ENCODE measurements at places on chromosomes 4 and X.

DNA sequence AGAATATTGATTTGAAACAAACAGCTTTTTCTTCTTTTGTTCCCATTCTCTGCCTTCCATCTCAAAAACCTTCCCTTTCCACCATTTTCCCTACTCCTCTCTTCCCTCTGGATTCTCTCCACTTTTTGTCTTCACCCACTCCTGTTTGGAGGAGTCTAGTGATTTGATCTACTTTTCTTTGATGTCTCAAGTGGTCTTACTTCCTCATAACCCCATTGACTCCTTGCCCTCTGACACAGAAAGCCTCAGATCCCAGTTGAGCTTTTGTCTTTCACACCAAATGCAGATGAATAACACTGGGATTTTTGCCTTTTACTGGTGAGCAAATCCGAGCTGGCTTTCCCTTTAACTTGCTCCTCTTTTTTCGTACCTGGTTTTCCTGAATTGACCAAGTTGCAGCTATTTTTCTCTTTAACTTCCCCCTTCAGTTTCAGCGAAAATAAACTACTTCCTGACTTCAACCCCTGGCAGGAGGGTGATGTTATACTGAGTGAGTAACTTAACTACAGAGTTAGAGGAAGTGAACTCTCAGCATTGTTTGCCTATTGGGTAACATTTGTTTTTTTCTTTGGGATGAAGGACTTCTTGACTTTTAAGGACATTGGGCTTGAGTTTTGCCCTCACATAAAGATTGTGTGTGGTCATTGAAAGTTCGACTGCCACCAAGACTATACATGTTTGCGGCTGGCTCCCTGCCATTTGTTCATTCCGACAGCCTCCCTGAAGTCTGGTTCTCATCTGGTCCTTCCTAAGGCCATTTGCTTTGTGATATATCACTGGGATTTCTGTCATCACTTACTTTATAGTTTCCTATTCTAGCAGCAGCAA lies 392.8 kb upstream of the NR3C2 start:
- DNase-seq: no peak

DNA sequence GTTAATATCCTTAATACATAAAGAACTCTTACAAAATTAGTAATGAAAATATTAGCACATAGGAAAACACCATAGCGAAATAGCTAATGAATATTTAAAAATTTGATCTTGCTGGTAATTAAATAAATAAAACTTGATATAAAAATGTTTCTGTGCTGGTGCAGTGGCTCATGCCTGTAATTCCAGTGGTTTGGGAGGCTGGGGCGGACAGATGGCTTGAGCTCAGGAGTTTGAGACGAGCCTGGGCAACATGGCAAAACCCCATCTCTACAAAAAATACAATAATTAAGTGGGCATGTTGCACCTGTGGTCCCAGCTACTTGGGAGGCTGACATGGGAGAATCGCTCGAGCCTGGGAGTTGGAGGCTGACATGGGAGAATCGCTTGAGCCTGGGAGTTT lies 7.6 kb downstream of the FAM199X start:
- no peak for DNase-seq

- peak; percentile 95 for DNase-seq
Observed at GRCh38 chr4:98143001-98143899, at the start of gene STPG2. STPG2 (minus strand) TSS chr4:98143476.

DNA sequence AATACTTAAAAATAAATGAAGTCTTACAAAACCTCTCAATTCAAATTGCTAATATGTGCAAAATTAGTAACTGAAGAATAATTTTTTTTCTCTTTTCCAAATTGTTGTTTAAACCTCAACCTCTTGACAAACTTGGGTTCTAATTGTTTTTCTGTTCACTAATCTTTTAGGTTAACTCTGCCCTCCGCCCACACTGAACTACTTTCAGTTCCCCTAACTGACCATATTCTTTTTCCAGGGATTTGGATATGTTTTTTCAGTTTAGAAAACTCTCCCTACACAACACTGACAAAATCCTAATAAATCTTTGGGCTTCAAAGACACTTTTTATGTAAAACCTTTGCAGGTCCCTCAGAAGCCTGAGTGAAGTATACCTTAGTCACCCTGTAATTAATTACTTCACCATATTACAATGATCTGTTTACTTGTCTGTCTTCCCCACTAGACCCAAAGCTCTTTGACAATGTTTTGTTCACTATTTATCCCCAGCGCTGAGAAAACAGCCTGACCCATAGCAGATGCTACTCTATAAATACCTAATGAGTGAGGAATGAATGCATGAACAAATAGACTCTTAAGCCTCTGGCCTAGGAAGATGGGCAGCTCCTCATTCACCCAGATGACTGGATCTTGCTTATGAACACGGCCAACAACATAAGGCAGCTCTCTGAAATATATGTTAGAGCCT lies 134.9 kb downstream of the MAML3 start:
- no peak for DNase-seq

- DNase-seq: no peak
Observed at GRCh38 chrX:30302956-30303355, 6.2 kb downstream of the NR0B1 start.

DNA sequence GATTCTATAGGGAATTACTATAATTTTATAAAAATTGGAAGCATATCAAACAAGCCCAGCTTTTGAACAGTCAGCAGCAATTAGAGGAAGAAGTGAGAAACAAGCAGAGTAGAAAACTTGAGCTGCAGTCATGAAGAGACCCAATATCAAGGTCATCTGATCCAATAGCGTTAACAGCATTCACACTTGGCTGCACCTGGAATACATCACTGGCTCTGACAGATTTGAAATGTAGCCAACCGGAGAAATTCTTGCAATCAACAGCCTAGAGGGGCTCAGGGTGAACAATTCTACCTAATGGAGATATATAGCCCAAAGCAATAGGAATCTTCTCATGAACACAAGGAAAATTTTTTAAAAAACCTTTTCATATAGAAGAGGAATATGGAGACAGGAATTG lies 13.6 kb downstream of the DDX53 start:
- DNase-seq: no peak

GRCh38 chr4:121923306-121923705 lies 28.6 kb downstream of the TRPC3 start:
- no peak for DNase-seq

DNA sequence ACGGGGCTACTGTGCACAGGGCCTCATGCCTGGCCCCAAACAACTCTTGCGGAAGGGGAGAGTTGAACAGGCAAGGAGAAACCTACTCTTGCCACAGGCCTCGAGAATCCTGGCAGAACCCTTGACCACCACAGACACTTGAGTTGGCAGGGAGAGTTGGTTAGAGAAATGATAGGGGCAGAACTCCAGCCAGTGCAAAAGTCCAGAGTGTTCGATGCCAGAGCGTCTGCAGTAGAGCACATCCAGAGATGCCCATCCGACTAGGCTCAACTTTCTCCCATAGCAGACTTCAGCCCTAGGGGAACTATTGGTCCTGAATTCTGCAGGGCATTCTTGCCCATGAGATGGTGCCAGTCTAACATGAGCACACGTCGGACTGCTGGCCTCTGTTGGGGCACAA lies 45.4 kb upstream of the RADX start:
- DNase-seq: no peak

- no peak for DNase-seq
Observed at GRCh38 chr4:86967798-86968197, 33.0 kb downstream of the AFF1 start.

DNA sequence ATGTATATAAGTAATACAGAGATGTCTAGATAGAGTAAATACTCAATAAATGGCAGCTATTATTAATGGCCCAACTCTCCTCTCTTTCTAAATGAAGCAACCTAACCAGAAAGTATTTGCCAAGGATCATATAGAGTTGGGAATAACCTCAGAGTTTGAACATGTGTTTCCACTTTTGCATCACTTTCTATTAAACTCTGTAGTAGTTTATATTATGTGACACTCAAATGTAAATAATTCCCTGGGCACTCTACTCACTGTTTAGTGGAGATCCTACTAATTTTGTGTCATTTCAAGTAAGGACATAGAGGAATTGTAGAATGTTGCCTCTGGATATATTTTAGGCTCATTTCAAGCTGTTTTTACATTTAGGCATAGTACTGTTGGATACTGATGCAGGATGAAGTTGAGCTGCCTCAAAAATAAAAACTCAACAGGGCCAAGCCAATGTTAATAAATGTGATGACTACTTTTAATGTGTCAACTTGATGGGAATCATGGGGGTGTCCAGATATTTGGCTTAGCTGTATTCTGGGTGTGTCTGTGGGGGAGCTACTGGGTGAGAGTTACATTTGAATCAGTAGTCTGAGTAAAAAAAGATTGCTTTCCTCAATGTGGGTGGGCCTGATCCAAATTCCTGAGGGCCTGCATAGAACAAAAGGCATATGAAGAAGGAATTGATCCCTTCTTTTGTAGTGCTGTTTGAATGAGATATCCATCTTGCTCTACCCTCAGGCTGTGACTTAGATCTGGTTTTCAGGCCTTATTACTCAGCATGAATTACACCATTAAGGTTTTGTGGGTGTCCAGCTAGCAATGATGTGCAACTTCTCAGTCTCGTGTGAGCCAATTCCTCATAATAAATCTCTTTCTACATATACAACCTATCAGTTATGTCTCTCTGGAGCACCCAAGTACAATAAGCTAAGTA lies 1368.2 kb downstream of the STIM2 start:
- no peak for DNase-seq

DNA sequence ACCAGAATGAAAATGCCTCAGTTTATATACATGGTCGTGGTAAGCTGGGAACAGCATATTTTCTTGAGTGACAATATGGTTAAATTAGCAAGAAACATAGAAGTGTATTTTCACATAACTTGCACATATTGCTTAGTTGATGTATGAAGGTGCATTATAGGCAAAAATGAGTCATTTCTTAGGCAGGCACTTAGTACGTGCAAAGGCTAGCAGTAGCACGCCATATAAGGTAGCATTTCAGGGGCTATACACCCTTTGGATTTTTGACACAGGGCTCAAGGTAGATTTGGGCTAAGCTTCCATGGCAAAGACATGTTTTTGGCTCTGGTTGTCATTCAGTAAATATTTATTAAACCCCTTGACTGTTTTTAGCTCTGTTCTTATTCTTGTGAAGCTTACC lies 33.1 kb downstream of the PCDH7 start:
- DNase-seq: no peak

- DNase-seq: no peak
Observed at GRCh38 chr4:18052158-18052557, 30.6 kb upstream of the LCORL start.

GRCh38 chr4:174521800-174522182 lies 497 bp downstream of the HPGD start:
- peak; percentile 12 for DNase-seq

- peak; percentile 54 for DNase-seq
Observed at GRCh38 chrX:65035446-65035770, 59.2 kb upstream of the ZC4H2 start.

GRCh38 chrX:10756441-10756840 lies 136.1 kb upstream of the MID1 start:
- DNase-seq: no peak

DNA sequence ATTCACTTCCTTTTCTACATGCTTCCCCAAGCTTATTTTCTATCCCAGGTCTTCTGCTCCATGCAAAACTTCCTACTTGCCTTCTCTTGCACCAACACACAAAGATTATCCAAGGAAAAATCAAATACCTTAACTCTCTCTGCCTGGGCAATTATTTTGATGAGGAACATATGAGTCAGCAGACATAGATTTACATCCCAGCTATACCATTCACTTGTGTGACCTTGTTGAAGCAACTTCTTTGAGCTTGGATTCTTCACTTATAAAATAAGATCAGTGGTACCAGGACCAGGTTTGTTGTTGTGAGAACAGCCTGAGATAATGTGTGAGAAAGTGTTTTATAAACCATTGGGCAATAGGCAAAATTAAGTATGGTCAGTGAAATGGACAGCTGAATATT lies 39.1 kb upstream of the TMEM192 start:
- no peak for DNase-seq

- no peak for DNase-seq
Observed at GRCh38 chrX:129071390-129071789, 451.9 kb downstream of the SMARCA1 start.

GRCh38 chr4:170234800-170235199 lies 145.0 kb upstream of the AADAT start:
- DNase-seq: no peak

GRCh38 chr4:126172126-126172525 lies 857.4 kb downstream of the FAT4 start:
- DNase-seq: no peak

DNA sequence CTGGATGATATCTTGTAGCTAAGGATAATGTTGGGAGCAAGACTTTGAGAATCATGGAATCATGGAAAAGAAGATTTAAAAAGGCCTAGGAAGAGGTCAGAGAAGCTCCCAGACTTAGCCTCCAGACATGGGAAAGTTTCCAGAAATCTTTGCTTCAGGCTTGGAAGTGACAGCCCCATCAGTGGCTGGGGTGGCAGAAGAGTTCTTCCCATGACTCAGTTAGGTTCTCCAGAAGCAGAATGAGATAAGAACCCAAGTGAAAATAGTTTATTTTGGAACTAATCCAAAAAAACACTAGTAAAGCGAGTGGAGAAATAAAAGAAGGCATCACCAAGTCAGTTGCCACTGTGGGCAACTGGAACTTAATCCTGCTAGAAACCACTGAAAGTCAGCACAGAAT lies 506.9 kb downstream of the MID1IP1 start:
- DNase-seq: no peak

- no peak for DNase-seq
Observed at GRCh38 chr4:84366161-84366560, 132.9 kb downstream of the NKX6-1 start.

GRCh38 chr4:42512226-42512625 lies 114.9 kb downstream of the SHISA3 start:
- no peak for DNase-seq

- peak; percentile 68 for DNase-seq
Observed at GRCh38 chrX:40871385-40872082, 136.2 kb upstream of the MED14 start.

GRCh38 chrX:1933964-1934363 lies 319.1 kb downstream of the ASMT start:
- DNase-seq: no peak

DNA sequence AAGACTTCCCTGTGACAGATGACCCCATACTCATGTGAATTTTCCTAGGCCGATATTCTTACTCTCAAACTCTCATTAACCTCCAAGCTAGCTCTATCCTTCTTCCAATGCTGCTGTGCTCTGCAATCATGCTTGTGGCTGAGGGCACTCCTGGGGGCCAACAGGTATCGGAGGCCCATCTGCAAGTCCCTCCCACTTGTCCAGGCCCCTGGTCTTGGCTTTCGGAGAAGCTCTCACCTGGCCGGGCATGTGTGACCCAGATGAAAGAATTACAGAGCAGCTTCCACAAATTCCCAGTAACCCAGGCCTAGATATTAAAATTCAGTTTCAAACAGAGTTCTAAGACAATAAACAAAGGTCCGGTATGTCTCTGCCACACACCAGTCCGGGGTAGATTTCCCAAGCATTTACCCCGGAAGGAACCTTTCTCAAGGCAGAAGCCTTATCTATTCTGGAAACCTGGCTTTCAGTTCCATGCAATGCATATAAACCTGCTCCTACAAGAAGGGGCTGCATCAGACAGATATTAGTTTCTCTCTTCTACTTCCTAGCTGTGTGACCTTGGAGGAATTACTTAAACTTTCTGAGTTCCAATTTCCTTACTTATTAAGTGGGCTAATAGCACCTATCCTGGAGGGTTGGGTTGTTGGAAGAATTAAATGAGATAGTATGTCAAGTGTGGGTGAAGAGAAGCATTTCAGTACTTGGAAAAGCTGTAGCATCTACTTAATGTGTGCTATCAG lies 270.8 kb downstream of the PTTG2 start:
- no peak for DNase-seq

Measured in activated naive CD4-positive, alpha-beta T cell treated with anti-CD3 and anti-CD28 coated beads, Interleukin-2, amount 50 U/mL, for 72 hours (primary cell).